ENCODE measurements at places on chromosomes 4 and X.

- DNase-seq = no peak
Observed at GRCh38 chr4:90474484-90474883, 347.3 kb downstream of the CCSER1 start.

GRCh38 chr4:112753333-112753732, 116.4 kb downstream of the LARP7 start:
- DNase-seq = no peak

- DNase-seq = no peak
Observed at GRCh38 chr4:77286906-77287305, 129.9 kb downstream of the CCNG2 start.

DNA sequence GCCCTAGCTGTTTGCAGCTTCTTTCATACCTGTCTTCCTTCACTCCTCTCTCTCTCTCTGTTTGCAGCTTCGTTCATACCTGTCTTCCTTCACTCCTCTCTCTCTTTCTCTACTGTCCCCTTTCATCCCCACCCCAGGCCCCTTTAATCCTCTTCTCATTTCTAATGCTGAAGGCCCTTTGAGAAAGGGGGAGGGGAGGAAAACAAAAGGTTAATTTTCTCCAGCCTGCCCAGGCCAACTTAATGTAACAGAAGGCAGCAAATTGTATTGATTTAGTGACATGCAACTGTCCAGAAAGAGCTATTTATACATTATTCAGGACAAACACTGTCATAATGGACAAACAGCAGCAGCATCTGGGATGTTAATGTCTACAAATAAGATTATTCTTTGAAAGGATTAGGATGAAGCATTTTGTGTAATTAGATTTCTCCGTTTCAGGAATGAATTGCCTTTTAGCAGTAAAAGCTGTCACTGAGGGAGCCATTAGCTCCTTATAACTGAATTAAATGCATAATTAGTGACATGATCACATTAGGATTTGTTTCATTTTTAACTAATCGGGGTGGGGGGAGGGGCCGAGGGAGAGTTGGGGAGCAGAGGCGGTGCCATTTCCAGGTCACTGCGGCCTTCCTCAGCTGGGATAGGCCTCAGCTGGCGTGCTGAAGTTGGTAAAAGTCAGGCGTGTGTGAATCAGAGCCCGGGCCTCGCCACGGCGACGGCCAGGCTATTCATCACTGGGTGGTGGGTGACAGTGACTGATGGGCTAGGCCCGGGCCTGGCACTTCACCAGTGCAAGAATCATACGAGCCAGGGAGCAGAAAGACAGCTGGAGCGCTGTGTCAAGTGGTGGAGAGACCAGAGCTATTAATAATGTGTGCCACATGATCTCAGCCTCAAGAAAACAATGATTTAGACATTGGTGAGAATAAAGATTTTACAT, 174.5 kb downstream of the NKX6-1 start:
- DNase-seq = no peak

- no peak for DNase-seq
Observed at GRCh38 chrX:38561951-38562719, 793 bp downstream of the TSPAN7 start.

- no peak for DNase-seq
Observed at GRCh38 chr4:66062921-66063320, 392.6 kb upstream of the EPHA5 start.

GRCh38 chr4:128347930-128348660, 60.5 kb upstream of the PGRMC2 start:
- DNase-seq = no peak

DNA sequence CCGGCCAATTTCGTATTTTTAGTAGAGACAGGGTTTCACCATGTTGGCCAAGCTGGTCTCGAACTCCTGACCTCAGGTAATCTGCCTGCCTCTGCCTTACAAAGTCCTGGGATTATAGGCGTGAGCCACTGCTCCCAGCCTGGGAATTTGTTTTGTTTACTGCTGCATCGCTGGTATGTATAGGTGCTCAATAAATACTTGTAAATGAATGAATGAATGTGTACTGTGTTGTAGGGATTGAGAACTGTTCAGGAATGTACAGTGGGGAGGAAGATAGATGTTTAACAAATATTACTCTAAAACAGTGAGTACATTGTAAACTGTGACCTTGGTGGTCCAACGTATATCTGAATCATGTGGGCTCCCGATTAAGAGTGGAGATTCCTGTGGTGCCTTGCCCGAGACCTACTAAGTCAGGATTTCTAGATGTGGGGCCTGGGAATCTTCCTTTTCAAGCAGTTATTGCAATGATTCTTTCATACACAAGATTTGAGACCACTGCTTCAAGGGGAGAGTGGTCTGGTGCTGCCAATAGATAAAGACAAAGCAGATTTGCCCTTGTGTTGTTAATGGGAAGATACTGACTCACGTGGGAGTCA, 41.0 kb downstream of the WWC2 start:
- no peak for DNase-seq

- no peak for DNase-seq
Observed at GRCh38 chrX:39398963-39399261, 597.7 kb downstream of the MID1IP1 start.

DNA sequence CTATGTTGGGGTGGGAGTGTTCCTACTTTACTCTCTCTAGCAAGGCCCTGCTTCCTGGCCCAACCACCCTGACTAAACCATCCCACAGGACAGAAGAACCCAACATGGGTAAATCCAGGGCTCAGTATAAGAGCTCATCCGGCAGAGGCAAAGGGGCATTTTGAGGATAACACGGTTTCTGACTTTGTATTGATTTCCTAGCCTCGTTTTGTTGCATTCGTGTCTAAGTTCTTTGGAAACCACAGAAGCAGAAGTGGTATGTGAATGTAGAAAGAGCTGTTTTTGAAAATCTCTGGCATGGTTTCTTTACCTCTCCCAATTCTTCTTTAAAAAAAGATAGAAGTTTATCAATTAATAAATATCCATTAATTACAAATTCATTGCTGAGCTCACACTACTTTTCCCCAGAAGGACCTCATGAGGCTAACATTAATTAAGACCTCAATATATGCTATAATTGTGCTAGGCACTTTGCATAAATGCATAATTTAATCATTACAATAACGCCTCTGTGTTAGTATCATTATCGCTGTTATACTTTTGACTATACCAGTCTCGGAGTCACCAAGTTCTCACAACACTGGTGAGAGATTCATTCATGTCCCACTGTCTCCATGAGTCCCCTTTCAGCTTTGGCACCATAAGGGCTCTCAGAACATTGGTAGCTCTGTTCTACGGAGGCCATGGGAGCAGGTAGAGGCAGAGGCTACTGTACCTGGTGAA, 5.8 kb upstream of the CLNK start:
- peak; percentile 18 for DNase-seq

- no peak for DNase-seq
Observed at GRCh38 chr4:176262243-176262642, 6.8 kb downstream of the ASB5 start.

DNA sequence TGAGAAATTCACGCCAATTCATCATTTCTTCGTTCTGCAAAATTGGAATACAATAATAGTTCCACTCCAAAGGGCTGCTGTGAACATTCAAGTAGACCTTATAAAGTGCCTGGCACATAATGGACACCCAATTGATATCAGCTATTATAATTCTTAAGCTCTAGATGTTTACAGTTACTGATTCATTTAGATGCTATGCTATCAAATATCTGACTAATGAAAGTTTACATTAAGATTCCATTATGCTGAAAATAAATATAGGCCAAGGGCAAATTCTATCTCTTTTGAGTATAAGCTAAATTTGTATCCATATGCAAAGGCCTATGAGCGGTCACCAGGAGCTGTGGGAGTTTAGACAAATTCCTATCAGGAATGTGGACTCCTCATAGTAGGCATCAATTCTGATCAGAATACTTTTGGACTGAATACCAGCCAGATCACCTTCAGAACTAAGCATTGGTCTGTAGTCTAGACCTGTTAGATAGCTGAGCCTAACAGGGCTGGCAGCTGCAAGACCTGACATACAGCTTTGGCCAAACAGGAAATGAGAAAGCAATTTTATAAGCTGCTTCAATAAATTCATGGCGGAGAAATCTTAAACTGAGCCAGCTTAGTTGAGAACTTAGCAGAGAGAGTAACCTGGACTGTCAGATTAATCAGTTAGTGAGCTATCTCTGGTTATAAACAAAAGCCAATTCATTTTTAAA, 384.3 kb upstream of the ACTRT1 start:
- DNase-seq = no peak

GRCh38 chrX:146054311-146054710, 236.7 kb downstream of the SLITRK2 start:
- no peak for DNase-seq

- no peak for DNase-seq
Observed at GRCh38 chr4:54609310-54609709, 48.4 kb upstream of the KIT start.

DNA sequence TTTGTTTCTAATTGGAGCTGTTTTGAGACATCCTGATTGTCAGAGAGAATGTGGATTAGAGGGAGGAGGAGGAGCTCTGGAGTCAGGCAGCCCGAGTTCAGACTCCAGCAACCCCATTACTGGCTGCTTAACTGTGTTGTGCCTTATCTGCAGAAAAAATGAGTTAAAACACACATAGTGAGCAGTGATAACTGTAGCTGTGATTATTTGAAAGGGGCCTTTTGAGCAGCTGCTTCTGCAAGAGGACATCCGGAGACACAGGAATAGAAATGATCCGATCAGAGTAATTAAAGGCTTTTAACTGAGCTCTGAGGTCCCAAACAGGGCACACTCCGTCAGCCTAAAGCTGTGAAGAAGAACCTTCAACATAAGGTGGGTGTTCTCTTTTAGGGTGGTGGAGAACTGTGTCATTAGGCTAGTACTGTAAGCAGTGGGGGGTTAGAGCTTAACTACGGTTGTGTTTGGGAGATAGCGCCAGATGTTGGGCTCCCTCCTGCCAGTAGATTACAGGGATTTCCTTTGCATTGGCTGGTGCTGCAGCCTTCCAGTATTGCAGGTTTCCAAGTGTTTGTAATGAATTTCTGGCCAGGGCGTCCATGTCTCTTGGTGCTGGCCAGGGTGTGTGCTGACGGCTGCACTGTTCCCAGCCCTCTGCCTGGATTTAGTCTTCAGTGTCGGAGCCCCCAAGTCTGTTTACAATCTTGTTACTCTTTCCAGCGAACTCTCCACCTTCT, 24.3 kb downstream of the ADD1 start:
- no peak for DNase-seq

- DNase-seq = peak; percentile 67
Observed at GRCh38 chr4:153466081-153466948, at the start of gene TMEM131L. Gene TMEM131L, plus strand, starts transcription at chr4:153466360. Its CDS starts 38 bp downstream, at chr4:153466398.

DNA sequence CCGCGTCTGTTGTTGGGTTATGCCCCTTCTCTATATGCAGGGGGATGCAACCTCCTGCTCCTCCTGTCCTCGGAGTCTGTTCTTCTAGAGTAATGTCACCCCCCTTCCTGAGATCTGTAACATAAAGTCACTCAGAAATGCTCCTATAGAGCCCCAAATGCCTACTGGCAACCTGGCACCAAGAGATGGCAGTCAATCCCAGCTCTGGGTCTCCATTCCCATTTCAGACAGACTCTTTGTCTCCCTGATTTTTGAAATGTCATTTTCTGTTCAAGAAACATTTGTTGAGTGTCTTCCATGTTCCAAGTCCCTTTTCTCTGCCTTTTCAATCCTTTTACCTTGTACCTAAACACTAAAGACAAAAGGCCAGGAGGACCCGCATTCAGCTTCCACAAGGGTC, 9.6 kb upstream of the PRDM8 start:
- DNase-seq = no peak

- no peak for DNase-seq
Observed at GRCh38 chr4:93072292-93072691, 756.3 kb upstream of the ATOH1 start.

DNA sequence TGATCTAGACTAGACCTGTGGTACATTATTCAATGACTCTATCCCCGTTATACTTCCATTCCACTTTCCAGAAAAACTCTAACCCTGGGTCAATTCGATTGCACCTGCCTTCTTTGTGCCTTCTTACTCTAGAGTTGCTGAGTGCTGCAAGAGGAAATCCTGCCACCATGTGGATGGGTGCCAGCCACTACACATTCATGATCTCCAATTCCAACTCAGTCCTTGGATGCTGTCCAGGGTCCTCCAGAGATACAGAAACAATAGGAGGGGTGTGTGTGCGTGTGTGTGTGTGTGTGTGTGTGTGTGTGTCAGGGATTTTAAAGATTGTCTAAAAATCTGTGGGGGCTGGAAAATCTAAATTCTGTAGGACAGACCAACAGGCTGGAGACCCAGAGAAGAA, 42.9 kb upstream of the INTS6L start:
- peak; percentile 41 for DNase-seq

DNA sequence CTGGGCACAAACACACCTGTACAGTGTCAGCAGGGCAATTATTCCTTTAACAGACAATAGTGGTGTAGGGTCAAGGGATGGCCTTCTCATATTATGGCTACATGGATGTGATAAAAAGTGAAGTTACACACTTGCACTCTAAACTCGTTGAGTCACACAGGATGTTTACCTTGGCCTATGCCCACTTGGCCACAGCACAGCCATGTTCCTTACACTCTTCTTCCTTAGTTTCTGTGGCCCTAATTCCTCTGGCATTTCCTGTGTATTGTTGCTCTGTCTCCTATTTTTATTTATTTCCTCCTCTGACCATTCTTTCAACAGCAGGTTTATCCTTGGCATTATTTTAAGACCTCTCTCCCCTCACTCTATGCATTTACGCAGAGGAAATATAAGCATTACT, 86.8 kb upstream of the NPFFR2 start:
- no peak for DNase-seq
